WTC11 (cell line): ENCODE measurements at places on chromosomes 6 and 20. TPM values are rescaled to one million over a fixed set of nuclear protein-coding genes. Genes with fewer than 3 reads are reported as not detected.

The ZFP57 gene
- total RNA-seq, result 6.0 to 6.4 TPM (median 6.2 TPM) in 3 replicates

The CALHM5 gene
- total RNA-seq, result 0.07 to 0.11 TPM (median 0.09 TPM) in 3 replicates

The ASIP gene
- total RNA-seq, result not detected in 3 replicates

The ETV7 gene
- total RNA-seq, result 0.68 to 1.4 TPM (median 1.2 TPM) in 3 replicates

The POU5F1 gene
- 2,735 to 3,160 TPM (median 3,135 TPM) in 3 replicates for total RNA-seq

The MOG gene
- total RNA-seq, result 0.55 to 1.2 TPM (median 0.57 TPM) in 3 replicates

The NKAIN2 gene
- total RNA-seq, result 0.33 to 0.64 TPM (median 0.41 TPM) in 3 replicates

The PRL gene
- total RNA-seq, result not detected in 3 replicates

The TCP11 gene
- not detected in 3 replicates for total RNA-seq

- no peak for DNase-seq
These were observed 89.9 kb upstream of the STMND1 start for GRCh38 chr6:17011985-17012384.

GRCh38 chr6:87908978-87909811 lies 138.4 kb upstream of the SPACA1 start:
- DNase-seq, result no peak

DNA sequence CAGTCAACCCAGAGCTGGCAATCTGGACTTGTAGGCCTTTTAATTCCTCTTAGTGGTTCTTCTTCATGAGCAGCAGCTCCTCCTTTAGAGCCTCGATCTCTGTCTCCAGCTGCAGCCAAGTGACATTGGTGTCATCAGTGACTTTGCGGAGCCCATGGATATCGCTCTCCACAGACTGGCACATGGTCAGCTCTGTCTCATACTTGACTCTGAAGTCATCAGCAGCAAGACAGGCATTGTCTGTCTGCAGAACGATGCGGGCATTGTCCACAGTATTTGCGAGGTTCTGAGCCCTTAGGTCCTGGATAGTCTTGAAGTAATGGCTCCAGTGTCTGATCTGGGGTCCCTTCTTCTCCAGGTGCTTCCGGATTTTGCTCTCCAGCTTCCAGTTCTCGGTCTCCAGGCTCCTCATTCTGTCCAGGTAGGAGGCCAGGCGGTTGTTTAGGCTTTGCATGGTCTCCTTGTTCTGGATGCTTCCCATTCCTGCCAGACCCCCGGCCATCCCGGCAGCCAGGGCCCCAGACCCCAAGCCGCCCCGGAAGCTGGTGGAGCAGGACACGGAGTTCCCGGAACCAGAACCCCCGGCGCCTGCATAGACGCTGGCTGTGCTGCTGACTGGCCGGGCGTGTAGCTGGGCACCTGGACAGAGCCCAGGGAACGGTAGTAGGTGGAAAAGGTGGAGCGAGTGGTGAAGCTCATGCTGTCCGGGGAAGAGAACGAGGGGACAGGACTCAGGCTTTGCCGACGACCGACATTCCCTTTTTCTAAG lies 15.1 kb downstream of the RFPL4B start:
- DNase-seq, result no peak

GRCh38 chr6:148200781-148201180 lies 141.9 kb upstream of the SASH1 start:
- no peak for DNase-seq

- DNase-seq, result no peak
These were observed 109.7 kb downstream of the AKAP7 start for GRCh38 chr6:131244942-131245341.

- no peak for DNase-seq
These were observed 20.1 kb downstream of the C6orf141 start for GRCh38 chr6:49570474-49571079.

DNA sequence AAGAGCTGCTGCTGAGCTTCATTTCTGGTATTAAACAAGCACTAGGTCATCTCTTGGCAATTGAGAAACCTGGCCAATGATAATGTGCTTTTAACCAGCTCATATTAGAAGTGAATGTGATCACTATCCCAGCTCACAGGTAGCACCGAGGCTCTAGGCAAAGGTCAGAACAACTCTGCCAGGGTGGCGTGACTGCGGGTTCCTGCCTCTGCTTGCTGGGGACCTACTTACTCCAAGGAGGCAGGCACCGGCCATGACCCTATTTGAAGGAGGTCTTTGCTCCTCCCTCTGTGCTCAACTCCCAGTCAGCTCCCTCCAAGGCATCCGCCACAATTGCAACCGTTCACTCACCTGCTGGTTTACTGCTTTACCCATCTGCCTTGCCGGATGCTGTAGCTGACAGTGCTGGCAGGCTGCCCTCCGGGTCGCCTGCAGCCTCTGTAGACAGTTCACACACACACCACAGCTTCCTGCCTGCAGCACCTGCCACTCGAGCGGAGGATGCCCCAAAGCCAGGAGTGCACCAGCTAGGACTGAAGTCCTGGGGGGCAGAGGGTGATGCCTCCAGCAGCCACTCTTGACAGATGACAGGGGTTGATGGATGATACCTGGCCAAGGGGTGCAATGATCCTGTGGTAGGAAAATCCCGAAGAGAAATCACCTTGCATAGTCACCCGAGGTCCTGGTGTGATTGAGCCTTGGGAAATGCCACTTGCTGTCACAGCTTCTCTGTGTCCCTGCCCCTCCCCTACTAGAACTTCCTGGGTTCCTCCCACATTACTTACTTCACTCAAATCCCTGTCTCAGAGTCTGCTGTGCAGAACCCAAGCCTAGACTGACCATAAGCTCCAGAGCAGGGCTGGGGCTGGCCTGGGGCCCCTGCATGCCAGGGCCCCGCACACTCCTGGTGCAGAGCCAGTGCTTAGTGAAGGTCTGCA lies 8.8 kb upstream of the VSX1 start:
- DNase-seq, result no peak

GRCh38 chr20:42123981-42124473 lies 505.9 kb upstream of the CHD6 start:
- no peak for DNase-seq

- DNase-seq, result no peak
These were observed 297.7 kb downstream of the CDC5L start for GRCh38 chr6:44685213-44685612.

DNA sequence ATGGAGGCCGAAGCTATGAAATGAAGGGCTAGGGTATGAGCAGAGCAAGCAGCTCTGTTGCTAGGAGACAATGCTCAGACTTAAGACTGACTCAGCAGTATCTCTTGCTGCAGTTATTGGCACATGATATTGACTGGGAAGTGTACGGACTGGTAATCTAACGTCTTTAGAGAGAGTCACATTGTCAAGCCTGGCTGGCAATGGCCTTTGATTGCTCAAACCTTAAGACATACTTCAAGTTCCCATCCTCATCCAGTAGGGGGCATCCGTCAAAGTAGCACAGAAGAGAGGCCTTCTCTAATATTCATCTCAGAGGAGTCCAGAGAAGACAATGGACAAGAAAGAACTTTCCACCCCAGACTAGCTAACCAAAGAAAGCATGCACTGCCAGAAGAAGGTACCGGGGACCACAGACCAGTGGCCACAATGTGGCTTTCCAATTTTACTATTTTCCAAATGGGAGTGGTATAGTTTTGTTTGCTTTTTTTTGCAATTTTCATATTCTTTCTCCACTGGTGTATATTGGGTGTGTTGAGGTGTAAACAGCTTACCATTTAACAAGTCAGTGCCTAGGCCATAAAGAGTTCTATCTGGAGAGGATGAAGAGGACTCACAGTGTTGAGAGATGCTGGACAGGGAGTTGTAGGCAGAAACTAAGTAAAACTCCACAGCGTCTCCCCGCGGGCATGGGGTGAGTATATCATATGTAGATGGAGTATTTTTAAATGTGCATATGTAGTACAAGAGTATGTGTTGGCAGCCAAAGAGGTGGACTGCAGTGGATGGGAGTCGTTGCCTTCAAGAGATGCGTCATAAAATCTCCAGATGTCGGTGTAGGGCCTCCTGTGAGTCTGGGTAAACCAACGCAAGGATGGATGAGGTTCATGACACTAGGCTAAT lies 36.7 kb downstream of the LRFN2 start:
- no peak for DNase-seq

DNA sequence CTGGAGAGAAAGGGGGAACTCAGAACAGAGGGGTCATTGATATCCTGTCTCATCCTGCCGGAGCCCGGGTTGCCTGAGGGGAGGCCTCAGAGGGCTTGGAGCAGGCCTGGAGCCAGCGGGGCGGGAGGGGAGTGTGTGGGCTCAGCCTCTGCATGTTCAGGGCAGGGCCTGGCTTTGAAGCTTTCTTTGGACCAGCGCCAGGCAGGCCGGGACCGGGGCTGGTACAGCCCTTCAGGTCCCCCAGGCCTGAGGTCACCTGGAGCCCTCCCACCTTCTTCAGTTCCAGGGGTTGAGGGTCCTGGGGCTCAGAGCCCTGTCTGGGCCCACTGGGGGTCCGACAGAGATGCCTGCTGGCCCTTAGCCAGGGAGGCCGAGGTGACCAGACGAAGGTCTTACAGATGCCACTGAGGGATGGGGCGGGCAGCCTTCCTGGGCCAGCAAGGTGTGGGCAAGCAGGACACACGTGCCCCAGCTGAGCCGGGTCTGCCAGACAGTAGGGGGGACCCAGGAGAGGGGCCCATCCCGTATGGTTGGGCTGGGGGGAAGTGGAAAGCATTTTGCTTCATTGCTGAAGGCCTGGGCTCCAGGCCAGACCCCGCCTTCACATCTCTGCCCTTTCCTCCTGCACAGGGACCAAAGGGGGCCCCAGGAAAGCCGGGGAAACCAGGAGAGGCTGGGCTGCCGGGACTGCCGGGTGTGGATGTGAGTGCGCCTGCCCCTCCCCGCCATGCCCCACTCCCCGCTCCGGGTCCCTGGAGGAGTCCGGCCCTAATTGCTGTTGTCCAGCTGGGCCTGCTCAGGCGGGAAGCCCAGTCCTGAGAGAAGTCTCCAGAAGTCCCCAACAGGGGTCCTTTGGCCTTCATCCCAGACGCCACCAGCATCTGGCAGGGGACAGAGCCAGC lies 2.0 kb downstream of the COL9A3 start:
- DNase-seq, result no peak

DNA sequence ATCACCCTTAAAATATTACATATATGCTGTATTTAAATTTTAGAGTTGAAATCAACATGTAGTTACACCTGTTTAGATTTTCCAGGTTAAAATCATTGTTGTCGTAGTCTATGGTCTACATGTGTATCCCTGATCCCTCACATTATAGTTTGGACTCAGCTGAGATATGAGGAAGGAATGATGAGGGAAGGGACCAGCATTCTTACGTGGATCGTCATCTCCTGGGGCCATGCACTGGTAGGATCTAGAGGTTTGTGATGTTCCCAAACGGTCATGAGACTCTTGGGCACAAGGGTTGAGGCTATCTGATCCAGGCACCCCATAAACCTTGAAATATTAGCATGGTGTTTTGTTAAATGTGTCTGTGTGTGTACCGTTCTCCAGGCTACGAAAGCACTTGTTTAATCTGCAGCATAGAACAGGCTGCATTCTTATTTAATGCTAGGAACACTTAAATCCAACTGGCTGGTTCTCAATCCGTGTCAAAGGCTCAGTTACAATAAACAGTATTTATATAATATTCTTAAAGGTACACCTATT lies 55.4 kb downstream of the IPCEF1 start:
- DNase-seq, result no peak

GRCh38 chr6:33607784-33608161 lies 13.3 kb upstream of the ITPR3 start:
- DNase-seq, result no peak

DNA sequence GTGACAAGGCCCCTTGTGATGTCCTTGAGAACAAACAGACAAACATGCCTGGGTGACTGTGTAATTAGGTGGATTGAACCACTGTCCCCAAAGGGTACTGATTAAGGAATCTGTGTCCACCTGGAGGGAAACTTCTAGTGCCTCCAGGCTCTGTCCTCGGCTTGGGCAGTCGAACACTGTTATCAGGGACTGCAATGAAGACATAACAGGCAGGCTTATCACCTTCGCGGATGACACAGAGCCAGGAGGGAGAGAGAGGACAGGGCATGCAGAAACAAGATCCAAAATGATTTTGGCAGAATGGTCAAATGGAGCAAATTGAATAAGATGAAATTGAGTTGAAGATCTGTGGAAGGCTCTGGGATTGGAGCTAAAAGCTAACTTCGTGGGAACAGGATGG lies 60.9 kb upstream of the ZFAND3 start:
- DNase-seq, result no peak

GRCh38 chr6:136534268-136534667 lies 16.0 kb downstream of the MAP7 start:
- no peak for DNase-seq

DNA sequence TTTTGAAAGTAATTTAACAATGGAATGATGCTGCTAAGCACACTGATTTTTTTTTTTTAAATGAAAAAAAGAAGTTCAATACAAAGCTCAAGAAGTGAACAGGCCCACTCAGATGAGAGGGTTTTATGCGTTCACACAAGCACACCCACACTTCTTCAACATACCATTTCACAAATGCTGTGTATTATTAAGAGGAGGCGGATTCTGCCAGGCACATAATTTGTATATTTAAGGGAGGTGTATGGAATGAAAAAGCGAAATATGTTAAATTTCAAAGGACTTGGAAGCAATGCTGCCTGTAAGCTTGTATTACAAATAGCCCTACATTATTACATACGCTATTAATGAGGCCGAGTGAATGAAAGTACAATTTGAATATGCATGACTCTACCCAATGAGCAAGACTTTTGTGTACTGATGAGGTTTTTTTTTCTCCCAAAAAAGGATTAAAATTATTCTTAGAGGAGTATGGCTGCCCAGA lies 123.9 kb downstream of the INSM1 start:
- no peak for DNase-seq

DNA sequence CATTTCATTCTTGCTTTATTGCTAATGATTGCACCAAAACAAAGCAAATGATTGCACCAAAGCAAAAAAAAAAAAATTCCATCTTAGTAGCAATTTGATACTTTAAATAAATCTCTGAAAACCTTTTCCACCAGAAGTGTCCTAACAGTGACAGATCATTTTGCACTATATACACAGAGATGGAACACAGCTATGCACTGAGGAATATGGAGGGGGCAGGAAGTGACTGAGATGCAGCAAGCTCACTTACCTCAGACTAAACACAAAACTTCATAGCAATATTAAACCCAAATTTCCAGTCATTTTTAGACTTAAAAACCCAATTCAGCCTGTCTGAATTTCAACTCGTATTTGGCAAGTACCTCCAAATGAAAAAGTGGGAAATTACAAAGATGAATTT lies 41.2 kb downstream of the HIVEP2 start:
- DNase-seq, result no peak

- DNase-seq, result no peak
These were observed 78.9 kb upstream of the BEND6 start for GRCh38 chr6:56875961-56876360.

- DNase-seq, result no peak
These were observed 327.3 kb upstream of the HSF2 start for GRCh38 chr6:122072014-122072647.

DNA sequence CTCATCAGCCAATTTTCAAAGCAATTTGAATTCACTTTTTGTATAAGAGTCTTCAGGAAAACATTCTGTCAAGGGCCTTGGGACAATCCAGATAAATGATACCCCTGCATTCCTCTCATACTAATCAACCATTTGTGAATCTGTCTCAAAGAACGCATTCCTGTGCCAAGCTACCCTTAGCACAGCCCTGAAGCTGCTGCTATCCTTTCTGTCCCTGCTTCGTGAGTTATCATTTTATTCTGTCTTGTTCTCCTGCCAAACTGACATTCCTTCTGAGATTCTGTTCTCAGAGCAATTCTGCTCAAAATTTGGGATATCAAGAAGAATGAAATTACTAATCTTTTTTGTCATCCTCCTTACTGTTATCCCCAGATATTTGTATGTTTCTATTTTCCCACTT lies 213.9 kb upstream of the STXBP5 start:
- no peak for DNase-seq
